ENCODE measurements at places on chromosomes 13 and 19. TPM values are rescaled to one million over a fixed set of nuclear protein-coding genes. Genes with fewer than 3 reads are reported as not detected.

Gene NALCN
- 20.8 TPM for polyA plus RNA-seq

Gene PEAK3
- polyA plus RNA-seq, result 0.11 TPM

Gene CEACAM5
- polyA plus RNA-seq, result not detected

Gene MIDN
- 95.3 TPM for polyA plus RNA-seq

Gene NEK3
- polyA plus RNA-seq, result 29.1 TPM

Gene OR7A5
- not detected for polyA plus RNA-seq

Gene TLE6
- polyA plus RNA-seq, result 4.6 TPM

Gene ZNF582
- polyA plus RNA-seq, result 7.2 TPM

Gene SLC6A16
- 3.8 TPM for polyA plus RNA-seq

Gene ZNF726
- polyA plus RNA-seq, result 8.4 TPM

Gene EPSTI1
- polyA plus RNA-seq, result 3.8 TPM

Gene CYP2S1
- 4.8 TPM for polyA plus RNA-seq
